ENCODE measurements at places on chromosomes 6 and 20. TPM values are rescaled to one million over a fixed set of nuclear protein-coding genes. Genes with fewer than 3 reads are reported as not detected.

The GTSF1L gene
- 0.30 TPM for total RNA-seq

The ATG5 gene
- 23.7 TPM for total RNA-seq

The TMEM170B gene
- 1.4 TPM for total RNA-seq

The DEFB124 gene
- total RNA-seq: not detected

The RNF39 gene
- not detected for total RNA-seq

The SMIM26 gene
- 67.9 TPM for total RNA-seq

The CAP2 gene
- total RNA-seq: not detected

The TPD52L1 gene
- total RNA-seq: not detected

The TCFL5 gene
- total RNA-seq: 12.7 TPM

The SRSF12 gene
- total RNA-seq: not detected

The WFDC10B gene
- not detected for total RNA-seq

The SYCP2L gene
- total RNA-seq: not detected

The PDE10A gene
- not detected for total RNA-seq

The NKAIN4 gene
- not detected for total RNA-seq

The IL17F gene
- not detected for total RNA-seq

The GRIK2 gene
- total RNA-seq: 0.15 TPM

The CLVS2 gene
- total RNA-seq: not detected

The SLC39A7 gene
- 44.0 TPM for total RNA-seq

The FGD2 gene
- total RNA-seq: 3.3 TPM

The PRDM13 gene
- total RNA-seq: not detected

The FOXF2 gene
- not detected for total RNA-seq

The METTL24 gene
- total RNA-seq: 0.33 TPM

The MYLK2 gene
- not detected for total RNA-seq

The CST7 gene
- total RNA-seq: 28.7 TPM

The SEMG1 gene
- not detected for total RNA-seq

The TFAP2D gene
- total RNA-seq: not detected

The TCF15 gene
- not detected for total RNA-seq

The LST1 gene
- 23.0 TPM for total RNA-seq

The SPINT4 gene
- not detected for total RNA-seq
